ENCODE measurements at places on chromosomes 12 and 14.

- DNase-seq = peak; percentile 8
These were observed 739 bp upstream of the SPATA7 start for GRCh38 chr14:88384718-88385117.

DNA sequence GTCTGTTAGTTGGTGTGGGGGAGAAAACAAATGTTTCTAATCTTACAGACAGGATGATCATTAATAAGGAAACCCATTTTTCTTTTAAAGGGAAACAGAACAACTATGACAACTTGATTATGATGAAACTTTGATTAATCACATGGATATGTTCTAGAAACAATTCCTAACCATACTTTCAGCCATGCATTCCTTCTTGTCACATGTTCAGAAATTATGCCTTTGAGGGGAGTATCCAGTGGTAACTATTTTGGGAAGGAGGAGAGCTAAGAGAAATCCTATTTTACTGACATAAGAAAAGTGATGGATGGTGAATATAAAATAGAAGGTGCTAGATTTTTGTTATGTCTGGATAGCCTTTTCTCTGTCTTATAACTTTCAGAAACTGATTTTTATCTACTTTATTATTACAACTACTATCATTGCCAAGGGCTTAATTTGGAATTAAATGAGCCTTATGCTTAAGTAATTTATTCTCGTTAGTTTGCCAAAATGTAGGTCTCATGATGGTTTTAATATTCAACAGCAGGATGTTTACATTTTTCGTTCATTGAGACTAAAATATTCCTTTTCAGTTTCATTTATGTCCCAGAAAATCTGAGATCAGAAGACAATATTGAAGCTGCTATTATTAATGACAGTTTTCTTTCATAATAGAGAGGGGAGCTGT, 200.1 kb downstream of the TMTC2 start:
- no peak for DNase-seq

GRCh38 chr12:123723765-123724164, 11.6 kb downstream of the ATP6V0A2 start:
- no peak for DNase-seq

DNA sequence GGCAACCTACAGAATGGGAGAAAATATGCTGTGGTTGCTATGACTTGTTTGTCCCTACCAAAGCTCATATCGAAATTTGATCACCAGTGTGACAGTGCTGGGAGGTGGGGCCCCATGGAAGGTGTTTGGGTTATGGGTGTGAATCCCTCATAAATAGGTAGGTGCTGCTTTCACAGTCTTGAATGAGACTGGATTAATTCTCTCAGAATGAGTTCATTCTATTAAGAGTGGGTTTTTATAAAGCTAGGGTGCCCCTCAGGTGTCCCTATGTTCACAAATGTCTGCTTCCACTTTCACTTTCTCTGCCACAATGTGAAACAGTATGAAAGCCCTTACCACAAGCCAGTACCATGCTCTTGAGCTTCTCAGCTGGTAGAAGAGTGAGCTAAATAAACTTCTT, 133.5 kb downstream of the CPNE8 start:
- no peak for DNase-seq

DNA sequence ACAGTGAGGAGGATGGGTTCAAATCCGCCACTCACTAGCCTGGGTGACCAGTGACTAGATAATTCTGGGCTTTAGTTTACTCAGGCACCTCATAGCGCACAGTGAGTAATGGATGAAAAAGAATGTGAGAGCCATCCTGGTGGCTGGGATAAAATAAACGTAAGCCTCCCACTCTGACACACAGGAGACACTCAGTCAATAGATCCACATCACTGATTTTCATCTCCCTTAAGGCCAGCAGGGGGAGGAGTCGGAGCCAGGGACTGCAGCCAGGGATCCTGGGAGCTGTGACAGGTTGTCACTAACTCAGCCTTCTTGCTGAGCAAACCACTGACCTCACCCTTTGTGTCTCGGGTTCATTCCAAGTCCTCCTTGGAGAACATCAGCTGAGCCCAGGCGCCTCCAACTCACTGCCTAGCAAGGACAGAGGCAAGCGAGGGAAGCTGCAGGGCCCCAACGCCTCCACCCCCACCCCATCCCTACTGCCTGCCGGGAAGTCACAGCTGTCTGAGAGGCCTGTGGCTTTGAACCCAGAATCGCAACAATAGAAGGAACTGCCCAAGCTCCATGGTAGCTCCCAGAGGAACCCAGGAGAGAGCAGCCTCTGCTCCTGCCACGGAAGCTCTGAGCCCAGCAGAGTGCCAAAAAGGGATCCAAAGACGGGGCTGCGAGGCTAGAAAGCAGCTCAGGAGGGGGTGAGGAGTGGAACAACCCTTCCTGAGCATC, 30.7 kb downstream of the PXN start:
- DNase-seq = peak; percentile 84

DNA sequence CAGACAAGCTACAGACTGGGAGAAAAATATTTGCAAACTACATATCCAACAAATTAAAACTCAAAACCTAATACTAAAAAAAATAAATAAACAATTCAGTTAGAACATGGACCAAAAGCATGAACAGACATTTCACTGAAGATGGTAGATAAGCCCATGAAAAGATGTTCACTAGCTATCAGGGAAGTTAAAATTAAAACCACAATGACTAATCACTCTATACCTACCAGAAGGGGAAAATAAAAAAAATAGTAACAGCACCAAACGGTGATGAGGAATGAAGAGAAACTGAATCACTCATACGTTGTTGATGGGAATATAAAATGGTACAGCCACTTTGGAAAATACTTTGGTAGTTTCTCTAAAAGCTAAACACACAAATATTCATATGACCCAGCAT, 31.1 kb upstream of the DHRS7 start:
- DNase-seq = no peak

DNA sequence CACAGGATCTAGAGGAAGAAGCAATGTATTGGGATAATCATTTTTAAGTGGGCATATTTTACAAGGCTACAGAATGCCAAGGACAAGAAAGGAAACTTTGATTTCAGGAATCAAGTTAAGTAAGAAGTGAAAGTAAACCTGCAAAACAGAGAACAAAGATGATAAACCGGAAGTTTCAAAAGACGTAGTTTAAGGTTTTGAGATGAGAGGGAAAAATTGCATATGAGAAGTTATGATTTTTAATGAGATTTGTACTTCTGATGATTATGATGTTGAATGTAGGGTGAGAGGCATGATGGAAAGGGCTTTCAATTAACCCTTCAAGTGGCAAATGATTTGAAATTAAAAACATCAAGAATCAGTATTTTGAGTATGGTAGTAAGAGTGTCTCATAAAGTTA, 134.9 kb downstream of the CAPZA3 start:
- no peak for DNase-seq

DNA sequence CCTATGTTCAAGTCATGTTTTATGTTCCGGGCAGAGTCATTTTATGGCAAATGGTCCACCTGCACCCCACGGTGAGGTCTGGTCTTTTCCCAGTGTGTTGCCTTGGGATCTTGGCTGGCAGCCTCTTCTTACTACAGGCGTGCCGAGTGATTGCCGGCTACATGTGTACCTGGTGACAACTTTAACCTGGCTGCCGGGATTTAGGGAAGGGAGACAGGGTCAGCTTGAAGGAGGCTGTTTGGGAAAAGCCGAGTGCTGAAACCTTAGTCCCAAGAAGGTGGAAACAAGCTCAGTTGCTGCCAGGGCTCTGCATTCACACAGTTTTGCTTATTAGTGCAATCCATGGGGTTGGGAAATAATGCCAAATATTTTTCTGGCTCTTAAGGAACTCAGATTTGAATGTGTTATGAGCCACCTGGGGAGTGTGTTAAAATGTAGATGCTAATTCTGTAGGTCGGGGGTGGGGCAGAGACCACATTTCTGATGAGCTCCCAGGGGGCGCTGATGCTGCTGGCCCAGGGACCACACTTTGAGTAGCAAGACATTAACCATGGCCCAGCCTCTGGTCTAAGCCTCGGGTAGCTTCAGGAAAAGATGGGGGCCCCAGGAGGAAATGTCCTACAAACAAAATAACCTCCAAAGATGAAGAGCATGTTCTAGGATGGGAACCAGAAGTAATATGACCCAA, 179.6 kb downstream of the TBX5 start:
- DNase-seq = no peak
